DMS 273 treated with DMSO at 0.1 percent for 48 hours (cell line): ENCODE measurements at places on chromosomes 2 and 18.

- DNase-seq = no peak
Observed at GRCh38 chr18:34976534-34976898, 64.7 kb upstream of the MAPRE2 start.

DNA sequence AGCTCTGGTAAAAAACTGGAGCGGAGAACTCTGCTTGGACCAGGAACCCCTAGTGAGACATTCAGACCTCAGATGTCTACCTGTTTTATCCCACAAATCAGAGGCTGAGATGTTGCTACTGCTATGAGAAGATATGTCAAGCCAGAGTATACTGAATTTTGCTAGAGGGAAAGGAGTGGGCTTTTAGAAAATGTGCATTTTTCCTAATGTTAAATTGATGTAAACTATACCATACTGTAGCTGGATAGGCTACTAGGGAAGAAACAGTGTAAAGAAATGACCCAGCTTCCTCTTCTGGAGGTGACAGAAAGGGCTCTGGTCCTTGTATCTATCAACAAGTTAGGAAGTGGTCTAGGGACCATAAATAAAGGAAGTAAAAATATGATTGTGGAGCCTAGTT, 65.0 kb downstream of the SLC39A10 start:
- DNase-seq = no peak

GRCh38 chr2:134289225-134289624, 35.4 kb downstream of the MGAT5 start:
- no peak for DNase-seq

GRCh38 chr2:160741271-160741670, 247.7 kb upstream of the RBMS1 start:
- no peak for DNase-seq

- peak; percentile 19 for DNase-seq
Observed at GRCh38 chr18:68660354-68661183, 54.3 kb downstream of the TMX3 start.

DNA sequence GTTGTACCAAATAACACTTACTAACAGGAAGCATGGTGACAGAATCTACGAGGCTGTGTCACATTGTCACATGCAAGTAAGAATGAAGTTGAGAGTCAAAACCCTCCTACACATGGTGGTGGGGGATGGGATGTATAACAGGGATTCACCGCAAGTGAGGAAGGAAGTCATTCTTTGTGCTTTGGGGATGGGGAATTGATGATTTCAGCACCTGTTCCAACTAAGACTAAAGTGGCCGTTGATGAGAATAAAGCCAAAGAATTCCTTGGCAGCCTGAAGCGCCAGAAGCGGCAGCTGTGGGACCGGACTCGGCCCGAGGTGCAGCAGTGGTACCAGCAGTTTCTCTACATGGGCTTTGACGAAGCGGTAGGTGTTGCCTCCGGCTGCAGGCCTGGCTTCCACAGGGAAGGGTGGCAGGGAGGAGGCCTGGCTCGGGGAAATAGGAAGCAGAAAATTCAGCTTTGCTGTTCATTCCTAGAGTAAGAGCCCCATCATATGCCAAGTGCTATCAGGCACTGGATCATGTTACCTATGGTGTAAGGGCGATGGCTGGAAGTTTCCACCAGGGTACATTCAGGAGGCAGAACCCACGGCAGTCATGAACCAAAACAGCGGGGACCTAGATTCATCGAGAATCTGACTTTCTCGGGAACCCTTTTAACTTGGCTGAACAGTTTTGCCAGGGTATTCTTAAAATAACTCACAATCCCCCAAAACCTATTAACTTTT, 120.3 kb downstream of the UXS1 start:
- no peak for DNase-seq

- peak; percentile 22 for DNase-seq
Observed at GRCh38 chr18:22816266-22817176, 116.6 kb upstream of the RBBP8 start.

GRCh38 chr2:25402477-25402876, 60.8 kb upstream of the DNMT3A start:
- DNase-seq = no peak

GRCh38 chr2:119192893-119193292, 30.7 kb upstream of the STEAP3 start:
- DNase-seq = no peak

- no peak for DNase-seq
Observed at GRCh38 chr2:128513116-128513960, 194.7 kb upstream of the HS6ST1 start.

- peak; percentile 79 for DNase-seq
Observed at GRCh38 chr2:61853847-61854563, at the start of gene FAM161A. TSS of gene FAM161A (minus strand) at chr2:61854060. CDS start at chr2:61854041, 19 bp downstream.

DNA sequence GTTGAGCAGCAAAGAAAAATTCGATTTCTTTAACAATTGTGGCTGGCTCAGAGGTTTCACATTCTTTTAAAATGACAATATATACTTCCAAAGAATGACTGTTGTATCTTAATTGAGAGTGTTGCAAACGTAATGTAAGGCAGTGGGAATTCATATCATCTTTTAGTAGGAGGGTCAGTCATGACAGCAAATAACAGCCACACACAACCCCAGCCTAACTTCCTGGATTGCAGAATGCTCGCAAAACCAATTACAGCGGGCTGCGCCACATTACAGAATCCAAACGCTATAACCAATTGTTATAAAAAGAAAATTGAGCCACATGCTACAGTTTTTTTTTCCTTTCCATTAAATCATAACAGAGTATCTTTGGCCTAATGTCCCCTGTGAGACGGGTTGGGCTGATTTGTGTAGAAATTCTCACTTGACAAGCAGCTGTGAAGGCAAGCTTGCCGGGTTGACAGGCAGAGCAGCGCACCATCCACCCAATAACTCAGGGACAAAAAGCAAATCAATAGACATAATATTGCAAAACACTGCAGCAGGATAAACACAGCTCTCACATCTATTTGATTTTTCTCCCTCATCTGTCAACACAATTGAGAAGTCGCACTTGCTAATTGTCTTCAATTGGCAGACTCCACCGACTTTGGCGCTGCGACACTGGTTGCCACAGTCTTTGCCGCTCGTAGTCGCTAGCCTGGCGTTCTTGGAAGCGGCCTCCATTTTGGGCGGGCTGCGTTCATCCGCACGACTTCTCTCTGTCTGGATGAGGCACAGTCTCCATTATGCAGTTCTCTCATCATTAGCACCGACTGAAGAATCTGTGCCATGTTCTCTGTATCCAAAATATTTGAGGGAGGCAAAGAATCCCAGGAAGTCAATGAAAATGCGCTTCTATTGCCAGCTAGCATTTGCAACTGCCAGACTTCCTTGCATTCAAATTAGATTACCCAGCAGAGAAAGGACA, 95.0 kb upstream of the CCDC68 start:
- DNase-seq = no peak

- DNase-seq = no peak
Observed at GRCh38 chr18:75164479-75164878, 44.5 kb downstream of the PTGR3 start.

DNA sequence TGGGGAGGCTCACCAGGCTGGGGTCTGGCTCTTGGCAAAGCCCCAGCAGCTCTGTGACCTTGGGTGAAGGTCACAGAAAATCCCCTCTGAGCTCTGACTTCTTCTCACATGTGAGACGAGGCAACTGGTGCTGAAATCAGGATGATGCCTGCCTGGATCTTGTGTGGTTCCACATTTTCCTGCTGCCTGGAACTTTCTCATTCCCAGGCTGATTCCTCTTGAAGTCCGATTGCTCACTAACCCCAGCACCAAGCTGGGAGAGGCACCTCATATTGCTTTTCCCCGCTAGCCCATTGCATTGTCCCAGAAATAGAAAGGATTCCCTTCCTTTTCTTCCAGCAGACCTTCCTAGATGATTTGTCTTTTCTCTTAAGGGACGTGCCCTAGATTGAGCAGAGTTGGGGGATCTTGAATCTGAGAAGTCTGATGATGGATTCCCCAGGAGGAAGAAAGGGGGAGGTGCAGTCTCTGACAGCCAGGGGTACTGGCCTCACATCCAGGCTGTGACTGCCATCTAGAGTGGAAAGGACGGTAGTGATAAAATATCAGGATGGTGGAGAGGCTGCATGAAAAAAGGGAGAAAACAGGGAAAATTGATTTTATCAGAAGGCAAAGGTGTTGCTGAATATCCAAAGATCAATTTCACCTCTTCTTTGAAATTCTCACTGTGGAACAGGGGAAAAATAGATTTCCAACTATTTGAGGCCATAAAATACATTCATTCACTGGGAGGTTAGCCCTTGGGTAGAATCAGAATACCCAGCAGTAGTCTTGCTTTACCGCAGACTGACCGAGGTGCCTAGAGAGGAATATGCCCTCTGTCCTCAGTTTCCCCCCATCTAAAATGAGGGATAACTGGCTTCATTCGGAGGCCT, 96.3 kb downstream of the FAM210A start:
- peak; percentile 35 for DNase-seq

- no peak for DNase-seq
Observed at GRCh38 chr2:228917220-228917619, 353.9 kb downstream of the PID1 start.

DNA sequence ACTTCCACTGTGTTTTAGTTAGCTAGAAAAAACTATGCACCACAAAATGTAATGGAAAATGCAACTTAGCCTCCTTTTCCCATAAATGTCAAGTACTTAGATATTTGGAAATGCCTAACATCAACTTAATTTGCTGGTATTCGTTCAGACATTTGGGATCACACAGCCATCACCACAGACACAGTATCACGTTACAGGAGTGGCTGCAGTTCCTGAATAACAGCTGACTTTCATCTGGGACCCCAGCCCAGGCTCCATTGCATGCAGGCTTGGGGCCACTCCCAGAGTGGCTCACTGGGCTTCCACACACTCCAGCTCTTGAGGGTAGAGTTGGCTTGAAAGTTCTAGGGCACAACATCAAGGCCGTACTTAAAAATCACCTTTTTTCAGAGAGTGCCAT, 9.3 kb downstream of the TMEM182 start:
- no peak for DNase-seq

GRCh38 chr2:226002438-226002837, 602.9 kb downstream of the NYAP2 start:
- no peak for DNase-seq

- no peak for DNase-seq
Observed at GRCh38 chr2:70663411-70663810, 104.6 kb downstream of the ADD2 start.
